ENCODE measurements at places on chromosomes 1 and 21. TPM values are rescaled to one million over a fixed set of nuclear protein-coding genes. Genes with fewer than 3 reads are reported as not detected.

The SMIM1 gene
- 15.6 TPM for total RNA-seq

The ADAM30 gene
- total RNA-seq, result not detected

The ST6GALNAC5 gene
- 0.27 TPM for total RNA-seq

The TFF2 gene
- not detected for total RNA-seq

The PLA2G4A gene
- 6.5 TPM for total RNA-seq

The WNT9A gene
- total RNA-seq, result 0.27 TPM

The RWDD3 gene
- 7.3 TPM for total RNA-seq

- no peak for DNase-seq
These were observed 157.7 kb downstream of the HHIPL2 start for GRCh38 chr1:222390181-222390580.

DNA sequence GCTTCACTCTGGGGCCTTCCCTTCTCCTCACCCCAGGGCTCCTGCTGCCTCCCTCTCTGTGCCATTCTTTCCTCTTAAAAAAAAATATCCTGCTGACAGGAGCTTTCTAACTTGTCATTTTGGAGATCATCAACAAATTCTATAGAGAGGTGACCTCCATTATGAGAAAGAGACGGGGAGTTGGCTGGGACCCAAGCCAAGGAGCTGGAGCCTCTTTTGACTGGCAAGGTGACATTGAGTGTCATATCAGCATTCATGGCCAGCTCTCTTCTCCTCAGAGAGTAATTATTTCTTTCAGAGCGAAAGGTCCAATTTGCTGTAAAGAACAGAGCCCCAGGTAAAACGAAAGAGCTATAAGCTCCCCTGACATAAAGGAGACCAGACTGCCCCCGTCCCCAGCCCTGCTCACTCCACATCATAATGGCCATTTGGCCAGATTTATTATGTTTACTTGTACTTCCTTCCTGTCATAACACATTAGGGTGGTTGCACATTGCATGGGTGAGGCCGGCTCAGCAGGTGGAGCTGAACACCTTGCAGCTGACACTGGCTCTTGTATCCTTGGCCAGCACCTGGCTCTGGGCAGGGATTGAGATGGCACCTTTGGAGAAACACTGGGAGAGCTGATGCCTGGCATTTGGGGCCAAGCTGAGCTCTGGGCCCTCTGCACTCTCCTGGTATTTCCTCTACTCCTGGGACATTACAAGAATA is 404.0 kb upstream of the VAMP3 start:
- no peak for DNase-seq

DNA sequence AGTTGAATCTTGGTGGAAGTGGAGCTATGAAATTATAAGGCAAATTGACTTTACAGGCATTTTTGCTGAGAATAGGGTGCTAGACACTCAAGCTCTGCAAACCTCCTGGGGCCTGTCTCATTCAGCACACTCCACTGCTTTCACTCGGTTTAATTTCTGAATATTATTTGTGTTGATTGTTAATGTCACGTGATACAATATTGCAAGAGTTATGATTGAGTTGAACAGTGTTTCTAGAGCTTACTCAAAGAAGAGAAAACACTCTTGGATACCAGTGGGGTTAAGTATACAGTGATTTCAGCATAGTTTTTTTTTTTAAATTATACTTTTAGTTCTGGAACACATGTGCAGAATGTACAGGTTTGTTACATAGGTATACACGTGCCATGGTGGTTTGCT is 49.7 kb downstream of the C21orf91 start:
- DNase-seq, result no peak

DNA sequence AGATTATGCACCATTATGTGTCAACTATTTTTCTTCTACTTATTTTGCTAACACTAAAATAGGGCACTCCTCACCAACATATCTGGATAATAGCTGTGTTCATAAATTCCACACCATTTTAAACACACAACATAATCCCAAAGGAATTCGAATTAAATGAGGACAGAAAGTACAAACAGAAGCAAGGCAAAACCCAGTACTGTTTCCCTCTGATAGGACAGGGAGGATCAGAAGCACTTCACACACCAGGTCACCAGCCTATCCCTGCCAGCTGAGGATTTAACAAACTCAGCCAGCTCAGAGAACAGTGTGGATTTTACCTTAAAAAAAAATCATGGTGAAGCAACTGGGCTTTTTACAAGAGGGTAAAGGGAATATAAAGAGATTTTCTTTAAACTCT is 20.0 kb downstream of the CRYZ start:
- DNase-seq, result no peak

- no peak for DNase-seq
These were observed 240.9 kb upstream of the ADGRL2 start for GRCh38 chr1:81559662-81560350.

GRCh38 chr1:87612956-87613355 is 284.3 kb downstream of the LMO4 start:
- DNase-seq, result no peak

GRCh38 chr1:37666241-37666867 is 26.0 kb upstream of the CDCA8 start:
- no peak for DNase-seq

DNA sequence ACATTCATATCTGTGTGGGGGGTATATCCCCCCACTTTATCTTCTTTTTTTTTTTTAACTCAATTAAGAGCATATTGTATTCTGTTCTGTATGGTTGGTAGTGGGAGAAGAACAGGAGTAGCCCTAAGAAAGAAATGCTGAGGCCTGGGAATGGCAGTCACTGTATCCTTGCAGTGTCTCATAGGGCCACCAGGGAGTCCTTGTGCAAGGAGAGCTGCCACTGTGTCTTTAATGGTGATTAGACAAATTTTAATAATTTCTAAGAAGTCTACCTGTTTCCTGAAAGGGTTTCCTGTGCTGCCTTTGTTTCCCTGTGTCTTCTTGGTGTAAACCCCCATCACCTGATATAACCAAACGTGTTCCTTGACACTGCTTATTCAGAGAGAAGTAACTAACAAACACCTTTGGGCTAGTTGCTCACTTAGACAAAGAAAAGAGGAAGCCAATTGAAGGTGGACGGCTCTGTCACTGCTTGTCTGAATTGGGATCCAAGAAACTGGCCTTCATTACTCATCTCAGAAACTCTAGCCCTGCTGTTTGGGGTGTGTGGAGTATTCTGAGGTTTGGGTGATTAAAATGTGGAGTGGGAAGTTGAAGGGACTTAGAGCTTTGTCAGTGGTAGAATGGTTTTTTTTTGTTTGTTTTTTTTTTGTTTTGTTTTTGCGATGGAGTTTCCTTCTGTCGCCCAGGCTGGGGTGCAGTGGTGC is 15.2 kb downstream of the GIPC2 start:
- no peak for DNase-seq

- no peak for DNase-seq
These were observed 12.3 kb upstream of the C4BPB start for GRCh38 chr1:207076181-207076955.

GRCh38 chr1:87061742-87062156 is 147.3 kb downstream of the HS2ST1 start:
- no peak for DNase-seq

GRCh38 chr1:207996636-207997035 is 85.7 kb upstream of the CD34 start:
- DNase-seq, result no peak

DNA sequence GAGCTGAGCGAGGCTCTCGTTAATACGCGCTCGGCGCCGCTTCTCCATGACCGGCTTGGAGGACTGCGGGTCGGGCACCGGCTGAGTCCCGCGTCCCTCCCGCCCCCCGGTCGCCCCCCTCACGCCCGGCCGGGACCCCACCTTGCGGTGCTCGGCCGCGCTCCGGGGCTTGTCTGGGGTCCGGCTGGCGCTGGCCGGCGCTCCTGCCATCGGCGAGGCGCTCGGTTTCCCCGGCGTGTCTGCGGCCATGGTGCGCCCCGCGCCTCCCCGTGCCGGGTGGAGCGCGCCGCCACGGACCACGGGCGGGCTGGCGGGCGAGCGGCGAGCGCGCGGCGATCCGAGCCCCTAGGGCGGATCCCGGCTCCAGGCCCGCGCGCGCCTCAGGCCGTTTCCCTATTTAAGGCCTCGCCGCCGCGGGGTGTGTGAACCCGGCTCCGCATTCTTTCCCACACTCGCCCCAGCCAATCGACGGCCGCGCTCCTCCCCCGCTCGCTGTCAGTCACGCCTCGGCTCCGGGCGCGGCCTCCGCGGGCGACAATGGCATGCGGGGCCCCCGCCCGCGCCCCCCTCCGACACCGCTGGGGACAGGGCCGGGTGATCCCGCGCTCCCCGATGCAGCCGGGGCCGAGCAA is at the start of gene HES4:
Gene HES4, minus strand, starts transcription at position 373 of the 632 bp plus-strand sequence. Its CDS starts 124 bp downstream, at position 249.
- no peak for DNase-seq

Measured in hematopoietic multipotent progenitor cell (in vitro differentiated cells).